ENCODE measurements at places on chromosomes 1 and 21. TPM values are rescaled to one million over a fixed set of nuclear protein-coding genes. Genes with fewer than 3 reads are reported as not detected.

Gene HSF2BP
- 0.52 TPM for polyA plus RNA-seq

Gene S100A16
- 51.7 TPM for polyA plus RNA-seq

Gene PRAMEF17
- polyA plus RNA-seq = not detected

Gene GPR137B
- 6.4 TPM for polyA plus RNA-seq

Gene IQCC
- polyA plus RNA-seq = 2.5 TPM

Gene PRRX1
- polyA plus RNA-seq = not detected

Gene FAM110D
- 0.20 TPM for polyA plus RNA-seq

Gene DCST1
- 0.03 TPM for polyA plus RNA-seq

Gene TFF2
- polyA plus RNA-seq = not detected

Gene CFHR5
- polyA plus RNA-seq = not detected

Gene AJAP1
- polyA plus RNA-seq = 2.2 TPM

Gene NOS1AP
- 2.4 TPM for polyA plus RNA-seq

Gene EXO1
- 9.2 TPM for polyA plus RNA-seq

Gene LCE1F
- not detected for polyA plus RNA-seq

Gene FLG
- polyA plus RNA-seq = not detected

Gene NCF2
- 0.03 TPM for polyA plus RNA-seq

Gene EFNA3
- polyA plus RNA-seq = 18.7 TPM

Gene C1orf94
- polyA plus RNA-seq = 14.3 TPM

Gene NPHS2
- not detected for polyA plus RNA-seq

Gene ZBTB17
- 58.6 TPM for polyA plus RNA-seq

Gene TIE1
- polyA plus RNA-seq = 0.74 TPM

Gene SRP9
- 572 TPM for polyA plus RNA-seq

Gene SH2D2A
- 13.7 TPM for polyA plus RNA-seq

Gene CCDC17
- 0.95 TPM for polyA plus RNA-seq

Gene C4BPA
- polyA plus RNA-seq = not detected

Gene CAPN2
- polyA plus RNA-seq = 10.3 TPM

Gene GSTM5
- 0.89 TPM for polyA plus RNA-seq
